ENCODE measurements at places on chromosomes 13 and 19.

- no peak for DNase-seq
Observed at GRCh38 chr19:54612428-54612827, 17.9 kb upstream of the LILRB1 start.

DNA sequence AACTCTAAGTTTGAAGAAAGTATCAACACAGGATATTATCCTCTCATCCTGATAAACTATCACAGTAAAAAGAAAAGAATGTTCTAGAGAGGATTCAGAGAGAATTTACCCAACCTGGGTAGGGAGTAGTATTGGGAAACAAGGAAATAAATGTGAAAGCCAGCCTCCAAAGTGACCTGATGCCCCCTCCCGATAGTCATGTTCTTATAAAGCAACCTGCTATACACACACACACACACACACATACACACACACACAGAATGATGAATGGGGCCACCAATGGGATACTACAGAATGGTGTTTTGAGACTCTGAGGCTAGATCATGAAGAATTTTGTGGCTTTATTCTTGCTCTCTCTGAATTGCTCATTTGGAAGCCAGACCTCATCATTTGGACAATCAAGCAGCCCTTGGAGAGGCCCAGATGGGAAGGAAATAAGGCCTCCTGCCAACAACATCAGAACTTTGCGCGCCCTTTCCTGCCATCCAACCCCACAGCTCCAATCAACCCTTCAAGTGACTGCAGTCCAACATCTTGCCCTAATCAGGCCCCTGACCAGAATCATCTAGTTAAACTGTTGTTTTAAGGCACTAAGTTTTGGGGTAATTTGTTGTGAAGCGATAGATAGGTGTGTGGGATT, 807.9 kb upstream of the ARGLU1 start:
- DNase-seq = no peak

DNA sequence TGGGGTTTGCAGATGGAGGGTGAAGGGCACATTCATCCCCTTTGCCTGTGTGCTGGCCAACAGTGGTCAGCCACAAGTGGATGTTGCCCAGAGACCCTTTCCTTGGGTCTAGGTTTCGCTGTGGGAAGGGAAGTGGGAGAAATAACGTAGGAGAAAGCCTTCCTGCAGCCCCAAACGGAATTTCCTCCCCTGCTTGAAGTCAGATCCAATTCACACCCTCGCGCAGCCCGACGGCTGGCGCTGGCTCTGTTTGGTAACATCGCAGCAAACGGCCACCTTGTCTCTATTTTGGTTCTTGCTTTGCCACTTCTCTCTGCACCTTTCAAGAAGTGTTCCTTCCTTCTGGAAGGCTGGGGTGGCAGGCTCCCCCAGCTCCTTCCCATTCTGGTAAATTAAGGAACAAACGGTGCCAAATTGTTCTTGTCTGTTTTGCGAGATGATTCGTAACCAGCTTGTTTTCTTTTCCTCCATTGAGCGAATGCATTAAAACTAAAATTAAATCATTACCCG, 45.4 kb downstream of the CHST8 start:
- no peak for DNase-seq

DNA sequence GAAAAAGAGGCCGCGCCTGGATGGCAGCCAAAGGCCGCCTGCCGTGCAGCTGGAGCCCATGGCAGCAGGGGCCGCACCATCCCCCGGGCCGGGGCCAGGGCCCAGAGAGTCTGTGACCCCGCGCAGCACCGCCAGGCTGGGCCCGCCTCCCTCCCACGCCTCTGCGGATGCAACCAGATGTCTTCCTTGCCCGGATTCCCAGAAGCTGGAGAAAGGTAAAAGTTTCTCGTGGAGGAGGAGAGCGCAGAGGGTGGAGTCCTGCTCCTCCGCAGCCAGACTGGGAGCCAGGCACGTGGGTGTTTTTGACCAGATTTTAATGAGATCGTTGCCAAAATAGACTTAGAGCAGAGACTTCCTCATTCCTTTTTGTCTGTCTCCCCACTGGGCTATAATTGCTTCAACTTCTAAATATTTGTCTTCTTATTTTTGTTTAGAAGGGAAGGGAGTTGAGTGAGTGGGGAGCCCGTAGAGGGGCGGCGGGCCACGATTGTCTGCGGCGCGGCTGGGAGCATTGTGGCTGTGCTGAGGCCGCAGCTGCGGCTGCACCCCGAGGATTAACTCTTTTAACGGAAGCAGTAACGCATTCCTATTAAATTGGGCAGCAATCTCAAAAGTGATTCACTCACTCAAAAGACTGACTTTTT, 22.8 kb upstream of the NDUFS7 start:
- peak; percentile 26 for DNase-seq

DNA sequence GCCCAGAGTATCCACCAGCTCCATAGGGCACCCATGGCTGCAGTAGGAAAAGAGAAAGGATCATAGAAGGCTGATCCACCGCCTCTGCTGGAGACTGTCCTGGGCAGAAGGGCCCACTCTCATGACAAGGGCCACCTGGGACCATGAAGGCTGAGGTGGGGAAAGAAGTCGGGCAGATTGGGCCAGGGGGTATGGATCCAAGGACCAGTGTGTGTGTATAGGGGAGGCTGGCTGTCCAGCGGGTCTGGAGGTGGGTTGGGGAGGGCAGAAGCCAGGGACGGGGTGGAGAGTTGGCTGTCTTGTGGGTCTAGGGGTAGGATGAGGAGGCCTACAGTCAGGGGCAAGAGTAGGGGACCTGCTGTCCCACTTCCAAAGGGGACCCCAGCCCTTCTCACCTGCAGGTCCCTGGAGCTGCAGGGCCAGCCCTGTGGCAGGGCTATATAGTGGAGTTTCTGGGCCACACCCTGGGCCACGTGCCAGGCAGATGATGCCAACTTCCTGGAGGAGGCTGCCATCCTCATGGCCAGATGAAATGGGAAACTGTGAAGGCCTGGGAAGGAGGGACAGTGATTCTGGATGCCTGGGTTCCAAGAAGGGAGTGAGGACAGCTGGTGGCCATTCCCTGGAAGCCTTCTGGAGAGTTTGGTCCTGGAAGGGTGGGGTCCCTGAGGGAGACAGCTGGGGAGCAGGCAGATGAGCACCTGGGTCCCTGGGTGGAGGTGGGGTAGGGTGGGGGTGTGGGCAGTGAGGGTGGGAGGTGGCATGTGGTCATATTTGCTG, at the start of gene FCGBP:
Gene FCGBP (minus strand): TSS at position 51 of the 780 bp plus-strand sequence.
- no peak for DNase-seq

GRCh38 chr19:43782689-43783231, 2.0 kb upstream of the KCNN4 start:
- no peak for DNase-seq

Measured in GF-D8 (cell line).